Chondrocyte (in vitro differentiated cells): ENCODE measurements at places on chromosomes 5 and 9.
A peak's percentile ranks its signal among the peaks of the same experiment; 100 is the strongest.

GRCh38 chr5:140194662-140195061 is 19.7 kb downstream of the CYSTM1 start:
- no peak for DNase-seq

- no peak for DNase-seq
Measured at GRCh38 chr5:113330533-113331208, 104.1 kb downstream of the TSSK1B start.

DNA sequence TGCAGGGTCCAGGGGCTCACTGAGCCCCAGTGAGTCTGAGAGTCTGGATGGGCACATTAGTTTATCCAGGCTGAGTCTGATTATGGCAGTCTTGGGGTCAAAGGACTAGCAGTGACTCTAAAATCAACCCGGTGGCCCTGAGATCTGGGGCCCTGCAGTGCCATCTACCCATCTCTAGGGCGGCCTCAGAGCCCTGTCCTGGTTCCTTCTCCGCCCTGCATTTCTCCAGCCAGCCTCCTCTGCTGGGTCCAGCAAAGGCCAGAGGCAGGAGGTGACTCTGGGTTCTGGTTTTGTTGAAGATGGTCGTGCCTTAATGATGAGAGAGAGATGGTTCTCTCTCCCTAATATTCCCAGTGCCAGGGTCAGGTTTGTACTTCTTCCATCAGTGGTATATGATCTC is 15.0 kb downstream of the DCANP1 start:
- no peak for DNase-seq

DNA sequence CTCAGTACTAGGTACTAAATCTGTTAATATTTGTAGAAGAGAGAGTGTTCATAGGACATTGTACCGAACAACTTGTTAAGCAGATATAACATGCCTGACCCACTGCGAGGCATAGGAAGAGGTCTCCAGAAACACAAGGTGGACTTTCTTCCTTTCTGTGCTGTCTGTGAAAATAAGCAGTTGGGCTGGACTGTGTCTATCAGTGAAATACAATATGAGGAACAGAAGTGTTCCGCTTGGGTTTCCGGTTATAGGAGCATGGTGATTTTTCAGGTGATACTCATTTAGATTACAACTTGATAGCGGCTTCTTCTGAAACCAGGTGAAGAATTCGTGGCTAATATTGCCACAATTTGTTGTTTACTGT is 60.9 kb upstream of the TLR4 start:
- DNase-seq: no peak

GRCh38 chr9:112075009-112075378 is 100.1 kb downstream of the SUSD1 start:
- no peak for DNase-seq

DNA sequence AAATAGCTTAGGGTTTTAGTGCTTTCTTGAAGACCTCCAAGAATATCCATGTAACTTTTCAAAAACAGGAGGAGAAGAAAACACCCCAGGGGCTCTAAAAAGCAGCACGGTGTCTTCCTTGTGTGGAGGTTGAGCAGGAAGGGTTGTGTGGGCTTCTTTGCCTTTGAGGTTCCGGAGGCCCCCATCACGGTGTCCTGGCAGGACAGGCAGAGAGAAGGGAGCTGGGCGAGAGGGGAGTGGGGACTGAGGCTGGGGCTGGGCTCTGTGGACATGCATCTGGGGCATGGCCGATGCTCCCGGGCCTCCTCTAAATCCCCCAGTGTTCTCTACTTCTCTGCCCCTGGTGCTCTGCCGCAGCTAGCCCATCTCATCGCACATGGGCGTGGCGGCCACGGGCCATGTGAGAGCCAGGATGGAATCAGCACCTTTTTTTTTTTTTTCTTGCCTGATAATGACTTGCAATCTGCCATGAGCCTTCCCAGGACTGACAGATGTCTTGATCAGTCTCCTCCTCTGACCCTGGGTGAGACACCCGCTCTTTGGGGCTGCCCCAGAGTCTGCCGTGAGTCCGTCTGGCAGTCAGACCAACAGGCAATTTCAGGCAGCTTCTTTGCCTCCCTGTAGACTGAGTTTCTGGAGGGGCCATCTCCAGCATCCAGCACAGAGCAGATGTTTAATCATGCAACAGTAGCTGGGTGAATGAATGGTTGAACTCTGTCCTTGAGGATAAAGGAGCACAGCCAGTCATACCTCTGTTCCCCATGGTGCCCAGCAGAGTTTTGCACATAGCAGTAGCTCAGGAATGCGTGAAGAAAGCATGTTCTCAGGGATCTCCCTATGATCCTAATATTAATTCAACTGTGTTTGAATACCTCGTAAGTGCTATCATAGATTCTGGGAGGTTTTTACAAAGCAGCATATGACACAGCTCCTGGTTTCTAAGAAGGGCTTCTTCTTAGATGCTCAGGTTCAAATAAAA is 12.1 kb downstream of the CXCL14 start:
- DNase-seq: no peak

DNA sequence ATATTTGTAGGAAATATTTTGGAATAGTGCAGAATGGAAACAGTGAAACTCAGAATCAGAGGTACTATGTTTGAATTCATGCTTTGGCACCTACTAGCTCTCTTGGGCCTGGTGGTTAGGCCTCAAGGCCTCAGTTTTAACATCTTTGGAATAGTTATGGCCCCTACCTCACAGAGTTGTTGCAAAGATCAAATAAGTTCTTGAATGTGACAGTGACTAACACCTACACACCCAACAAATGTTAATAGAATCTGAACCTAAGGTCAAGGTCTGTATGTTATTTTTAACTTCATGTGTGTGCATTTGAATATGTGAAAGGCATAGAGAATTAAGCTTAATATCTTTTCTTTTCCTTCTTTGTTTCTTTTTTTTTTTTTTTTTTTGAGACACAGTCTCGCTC is 87.3 kb downstream of the SLC44A1 start:
- no peak for DNase-seq

DNA sequence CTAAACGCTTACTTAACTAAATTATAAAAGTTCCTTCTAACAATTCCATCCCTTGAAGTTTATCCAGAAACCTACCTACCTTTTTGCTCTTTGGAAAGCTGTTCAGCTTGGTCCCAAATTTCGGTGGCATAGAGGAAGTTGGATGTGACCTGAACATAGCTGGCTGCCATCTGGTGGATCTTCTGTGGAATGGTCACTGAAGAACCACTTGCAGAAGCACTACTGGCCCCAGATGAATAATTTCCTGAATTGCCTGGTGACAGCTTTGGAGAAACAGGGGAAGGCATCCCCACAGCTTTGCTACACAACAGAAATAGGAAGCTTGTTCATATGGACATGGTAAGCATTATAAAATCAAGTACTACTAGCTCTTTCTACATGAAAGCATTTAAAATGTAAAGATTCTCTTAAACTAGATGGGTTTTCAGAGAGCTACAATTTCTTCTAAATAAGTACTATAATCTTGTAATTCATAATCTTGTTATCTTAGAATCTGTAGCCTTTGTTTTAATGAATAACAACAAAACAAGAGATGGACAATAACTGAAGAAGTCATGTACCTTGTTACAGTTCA is 9.9 kb downstream of the LEAP2 start:
- DNase-seq: no peak

DNA sequence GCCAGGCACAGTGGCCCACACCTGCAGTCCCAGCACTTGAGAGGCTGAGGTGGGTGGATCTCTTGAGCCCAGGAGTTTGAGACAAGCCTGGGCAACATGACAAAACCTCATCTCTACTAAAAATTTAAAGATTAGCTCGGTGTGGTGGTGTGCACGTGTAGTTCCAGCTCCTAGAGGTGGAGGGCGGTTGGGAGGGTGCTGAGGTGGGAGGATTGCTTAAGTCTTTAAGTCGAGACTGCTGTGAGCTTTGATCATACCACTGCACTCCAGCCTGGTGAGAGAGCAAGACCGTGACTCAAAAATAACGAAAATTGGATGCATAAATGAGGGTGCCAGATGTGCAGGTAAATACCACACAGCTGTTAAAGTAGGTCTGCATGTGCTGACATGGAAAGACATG is 39.3 kb upstream of the TDRD7 start:
- DNase-seq: no peak

DNA sequence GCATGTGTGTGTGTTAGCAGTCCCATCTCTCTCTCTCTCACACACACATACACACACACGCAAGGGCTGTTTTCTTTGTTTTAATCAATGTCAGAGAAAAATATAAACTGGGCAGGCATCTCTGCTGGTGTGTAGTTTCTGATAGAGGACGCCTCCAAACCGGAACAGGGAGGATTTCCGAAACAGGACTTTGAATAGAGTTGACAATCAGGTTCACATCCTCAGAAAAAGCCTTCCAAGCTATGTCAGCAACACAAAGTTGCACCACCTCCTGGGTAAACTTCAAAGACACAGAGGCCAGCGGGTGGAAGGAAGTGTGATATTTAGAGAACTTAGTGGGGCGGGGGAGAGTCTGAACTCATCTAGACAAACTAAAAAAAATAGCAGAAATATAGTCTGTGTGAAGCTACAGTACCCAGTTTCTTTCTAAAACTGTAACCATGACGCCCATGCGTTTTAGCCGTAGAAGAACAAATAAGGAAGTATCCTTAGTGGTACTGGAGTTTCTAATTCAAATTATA is 1.2 kb downstream of the ST8SIA4 start:
- no peak for DNase-seq

DNA sequence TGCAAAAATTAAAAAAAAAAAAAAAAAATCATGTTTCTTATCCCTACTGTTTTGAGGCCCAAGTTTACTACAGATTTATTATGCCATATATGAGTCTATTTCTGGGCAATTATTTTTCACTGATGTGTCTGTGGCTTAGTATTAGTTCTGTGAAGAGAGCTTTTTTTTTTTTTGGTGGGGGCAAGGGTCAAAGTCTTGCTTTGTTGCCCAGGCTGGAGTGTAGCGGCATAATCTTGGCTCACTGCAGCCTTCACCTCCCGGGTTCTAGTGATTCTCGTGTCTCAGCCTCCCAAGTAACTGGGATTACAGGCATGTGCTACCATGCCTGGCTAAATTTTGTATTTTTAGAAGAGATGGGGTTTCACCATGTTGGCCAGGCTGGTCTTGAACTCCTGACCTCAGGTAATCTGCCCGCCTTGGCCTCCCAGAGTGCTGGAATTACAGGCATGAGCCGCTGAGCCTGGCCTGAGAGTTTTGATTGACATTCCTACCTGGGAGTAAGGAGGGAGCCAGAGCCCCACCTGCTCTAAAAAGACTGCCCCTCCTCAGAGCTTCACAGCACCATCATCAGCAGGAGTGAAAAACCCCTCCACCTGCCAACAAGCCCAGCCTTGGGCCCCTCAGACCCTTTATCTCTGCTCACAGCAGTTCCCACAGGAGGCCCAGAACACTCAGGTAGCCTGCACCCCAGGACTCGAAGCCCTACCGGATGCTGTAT is 36.1 kb upstream of the JADE2 start:
- peak; percentile 33 for DNase-seq

- DNase-seq: no peak
Measured at GRCh38 chr5:1732945-1733344, 66.7 kb downstream of the MRPL36 start.

DNA sequence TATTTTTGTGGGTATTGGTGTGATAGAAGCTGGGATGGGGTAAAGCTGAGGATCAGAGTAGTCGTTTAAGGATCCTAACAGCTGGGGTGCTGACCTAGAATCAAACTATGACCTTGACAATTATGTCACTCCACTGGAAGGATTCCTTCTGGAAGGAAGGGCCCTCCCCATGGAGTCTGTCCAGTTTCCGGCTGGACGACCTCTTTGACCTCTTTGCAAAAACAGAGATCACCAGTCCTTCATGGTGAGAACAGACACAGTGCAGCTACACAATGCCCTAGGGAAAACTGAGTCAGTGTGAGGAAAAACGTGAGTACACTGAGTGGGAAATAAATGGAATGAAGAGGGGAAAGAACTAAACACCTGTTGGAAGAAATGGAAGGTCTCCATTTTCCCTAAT is 445.6 kb downstream of the MAT2B start:
- DNase-seq: no peak

GRCh38 chr9:127370672-127371648 is 26.0 kb upstream of the SLC2A8 start:
- no peak for DNase-seq

GRCh38 chr9:33623658-33624586 is 99.9 kb downstream of the ANKRD18B start:
- no peak for DNase-seq

- no peak for DNase-seq
Measured at GRCh38 chr9:90801241-90801972, at the start of gene SYK. TSS of gene SYK (plus strand) at chr9:90801819. CDS start at chr9:90843899, 42,080 bp downstream.

GRCh38 chr9:106657926-106658325 is 205.0 kb upstream of the ZNF462 start:
- DNase-seq: no peak

- no peak for DNase-seq
Measured at GRCh38 chr9:127450243-127450760, 904 bp downstream of the RPL12 start.

- DNase-seq: no peak
Measured at GRCh38 chr9:76218117-76218885, 175.9 kb downstream of the RFK start.
